Activated CD4-positive, alpha-beta T cell treated with anti-CD3 and anti-CD28 coated beads for 36 hours (primary cell): ENCODE measurements at places on chromosomes 12 and 14. TPM values are rescaled to one million over a fixed set of nuclear protein-coding genes. Genes with fewer than 3 reads are reported as not detected.

The FAM222A gene
- total RNA-seq: 0.53 TPM

The SIX1 gene
- not detected for total RNA-seq

The GRIN2B gene
- total RNA-seq: not detected

The TEX22 gene
- 2.4 TPM for total RNA-seq

The LMNTD1 gene
- total RNA-seq: not detected

DNA sequence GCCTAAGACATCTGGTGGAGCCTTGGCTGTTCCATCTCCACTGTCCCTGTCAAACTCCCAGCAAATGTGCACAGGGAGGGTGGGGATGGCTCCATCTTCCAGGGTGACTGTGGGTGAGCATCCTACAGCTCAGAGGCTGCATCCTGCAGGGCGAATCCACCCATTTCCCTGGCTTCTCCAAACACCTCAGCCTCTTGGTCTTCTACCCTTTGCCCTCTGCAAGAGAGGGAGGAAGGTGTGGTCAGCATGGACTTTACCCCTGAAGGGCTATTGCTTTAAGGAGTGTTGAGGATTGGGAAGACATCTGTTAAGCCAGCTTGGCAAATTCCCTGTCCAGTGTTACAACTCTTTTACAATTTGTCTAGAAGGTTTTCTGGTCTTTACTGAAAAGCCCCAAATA, 23.1 kb upstream of the DGLUCY start:
- H3K27ac ChIP-seq: no peak overlapping the region
- no peak overlapping the region for H3K4me3 ChIP-seq
- H3K4me1 ChIP-seq: peaks cover 14% of the 10 kb centered on the region
- DNase-seq: no peak

GRCh38 chr12:4086481-4086880, 187.1 kb upstream of the CCND2 start:
- peaks cover 12% of the 10 kb centered on the region for H3K4me1 ChIP-seq
- no peak for DNase-seq
- H3K27me3 ChIP-seq: no peaks in the 10 kb centered on the region
- H3K27ac ChIP-seq: no peak overlapping the region

DNA sequence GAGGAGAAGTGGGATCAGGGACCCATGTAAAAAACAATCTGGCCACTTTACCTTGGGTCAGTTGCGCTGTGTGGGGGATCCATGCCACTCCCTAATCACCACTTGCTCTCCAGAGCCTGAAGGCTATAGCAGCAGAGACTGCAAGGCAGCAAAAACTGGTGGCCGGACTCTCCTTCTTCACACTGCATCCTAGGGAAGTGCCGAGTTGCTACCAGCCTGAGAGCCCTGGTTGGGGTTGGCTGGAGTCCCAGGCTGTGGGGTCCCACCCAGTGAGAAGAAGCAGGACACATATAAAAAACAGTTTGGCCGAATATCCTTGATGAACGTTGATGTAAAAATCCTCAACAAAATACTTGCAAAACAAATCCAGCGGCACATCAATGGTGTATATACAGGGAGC, 341.2 kb downstream of the AEBP2 start:
- H3K4me3 ChIP-seq: no peak overlapping the region
- DNase-seq: no peak
- H3K27ac ChIP-seq: no peak overlapping the region

DNA sequence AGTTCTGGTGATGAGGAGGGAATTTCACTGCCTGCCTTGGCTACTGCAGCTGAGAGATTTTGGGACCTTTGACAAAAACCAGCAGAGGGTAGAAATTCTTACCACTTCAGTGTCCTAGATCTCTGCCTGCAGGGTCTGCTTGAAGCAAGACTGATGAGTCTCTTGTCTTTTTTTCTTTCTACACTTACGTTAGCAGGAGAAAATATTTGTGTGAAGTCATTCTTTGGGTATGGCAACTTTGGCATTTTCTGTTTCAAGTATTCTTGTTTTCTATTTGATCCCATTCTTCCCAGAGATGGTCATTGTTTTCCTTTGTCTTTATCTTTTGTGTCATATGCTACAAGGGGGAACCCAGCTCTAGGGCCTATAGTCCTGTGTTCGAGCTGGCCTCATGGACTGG, 65.6 kb upstream of the FERMT2 start:
- no peak overlapping the region for H3K4me3 ChIP-seq
- peaks cover 8% of the 10 kb centered on the region for H3K27me3 ChIP-seq
- no peak for DNase-seq
- no peak overlapping the region for H3K27ac ChIP-seq
- H3K4me1 ChIP-seq: no peaks in the 10 kb centered on the region

DNA sequence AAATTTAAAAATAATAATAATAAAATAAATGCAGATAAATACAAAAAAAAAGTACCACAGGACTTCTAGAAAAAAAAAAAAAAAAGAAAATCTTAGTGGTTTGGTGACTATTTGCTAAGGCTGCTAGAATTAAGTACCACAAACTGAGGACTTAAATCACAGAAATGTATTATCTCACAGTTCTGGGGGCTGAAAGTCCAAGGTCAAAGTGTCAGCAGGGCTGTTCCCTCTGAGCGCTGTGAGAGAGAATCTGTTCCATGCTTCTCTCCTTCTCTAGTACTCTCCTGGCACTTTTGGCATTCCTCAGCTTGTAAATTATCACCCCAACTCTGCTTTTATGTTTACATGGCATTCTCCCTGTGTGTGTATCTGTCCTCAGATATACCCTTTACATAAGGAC, 101.2 kb downstream of the IPO8 start:
- H3K4me3 ChIP-seq: no peak overlapping the region
- H3K4me1 ChIP-seq: no peaks in the 10 kb centered on the region
- DNase-seq: no peak
- no peaks in the 10 kb centered on the region for H3K36me3 ChIP-seq
- H3K27me3 ChIP-seq: no peaks in the 10 kb centered on the region
- H3K27ac ChIP-seq: no peak overlapping the region

DNA sequence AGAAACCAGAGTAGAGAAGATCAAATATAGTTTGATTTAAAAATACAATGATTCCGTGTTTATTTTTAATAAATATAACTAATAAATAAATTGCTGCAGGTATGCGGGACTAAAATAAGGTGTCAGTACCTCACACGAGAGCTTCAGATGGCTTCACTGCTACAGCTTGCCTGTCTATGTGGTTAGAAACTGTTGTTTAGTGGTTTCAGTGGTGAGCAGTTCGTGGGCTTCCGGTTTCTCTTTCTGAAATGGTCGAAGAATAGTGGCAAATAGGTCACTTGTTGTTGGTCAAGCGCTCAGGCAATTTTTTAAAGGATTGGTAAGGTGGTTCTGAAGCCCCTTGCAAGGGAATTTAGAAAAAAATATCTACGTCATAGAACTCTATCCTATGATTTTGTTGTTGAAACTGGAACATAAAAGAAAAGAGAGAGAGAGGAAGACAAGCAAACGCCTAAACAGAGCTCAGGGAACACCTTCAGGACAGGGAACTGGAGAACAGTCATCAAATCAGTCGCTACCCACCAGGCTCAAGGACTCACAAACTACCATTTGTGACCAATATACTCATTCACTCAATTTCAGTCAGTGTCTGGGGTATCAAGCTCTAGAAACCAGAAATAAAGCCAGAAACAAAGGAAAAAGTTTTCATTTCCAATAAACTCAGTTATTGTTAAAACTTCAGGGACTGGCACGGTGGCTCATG, 31.3 kb downstream of the GABARAPL1 start:
- no peak overlapping the region for H3K4me3 ChIP-seq
- peaks cover 15% of the 10 kb centered on the region for H3K27me3 ChIP-seq
- no peak for DNase-seq
- H3K27ac ChIP-seq: no peak overlapping the region

GRCh38 chr12:52400906-52401305, 5.2 kb downstream of the KRT82 start:
- no peak for DNase-seq
- H3K4me1 ChIP-seq: no peaks in the 10 kb centered on the region
- peaks cover 3% of the 10 kb centered on the region for H3K27me3 ChIP-seq
- no peak overlapping the region for H3K4me3 ChIP-seq
- no peak overlapping the region for H3K27ac ChIP-seq

DNA sequence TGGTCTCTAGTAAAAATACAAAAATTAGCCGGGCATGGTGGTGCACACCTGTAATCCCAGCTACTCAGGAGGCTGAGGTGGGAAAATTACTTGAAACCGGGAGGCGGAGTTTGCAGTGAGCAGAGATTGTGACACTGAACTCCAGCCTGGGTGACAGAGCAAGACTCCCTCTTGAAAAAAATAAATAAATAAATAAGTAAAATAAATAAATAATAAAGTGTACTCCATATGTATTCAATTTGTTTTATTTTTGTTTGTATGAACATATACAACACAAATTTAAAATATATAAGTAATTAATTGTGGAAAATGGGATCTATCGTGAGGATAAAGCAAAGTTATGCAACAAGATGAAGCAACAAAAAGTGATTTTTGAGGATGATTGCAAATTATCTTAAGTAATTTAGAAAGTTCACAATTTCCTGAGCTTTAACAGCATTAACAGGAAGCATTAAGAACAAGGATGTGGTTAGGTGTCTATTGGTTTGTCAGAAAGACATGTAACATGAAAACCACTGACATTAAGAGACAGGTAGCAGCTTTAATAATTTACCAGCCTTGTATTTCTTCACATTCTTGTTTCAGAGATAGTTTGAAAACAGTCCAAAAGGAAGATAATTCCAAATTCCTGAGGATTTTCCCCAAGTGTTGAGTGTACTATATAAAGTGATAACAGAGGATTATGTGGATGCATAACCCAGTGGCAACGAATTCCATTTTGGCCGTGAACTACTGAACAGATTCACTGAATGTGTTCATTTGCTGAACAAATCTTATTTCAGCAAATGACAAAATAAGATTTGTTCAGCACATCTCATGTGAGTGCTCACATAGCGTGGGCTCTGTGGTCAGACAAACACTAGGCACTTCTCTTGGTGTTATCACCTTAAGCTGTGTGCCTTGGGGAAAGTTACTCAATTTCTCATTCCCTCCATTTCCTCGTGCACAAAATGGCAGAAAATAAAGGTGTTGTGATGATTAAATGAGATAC, 68.6 kb upstream of the RESF1 start:
- H3K4me3 ChIP-seq: no peak overlapping the region
- H3K27ac ChIP-seq: peak overlapping the region; percentile 78
- peaks cover 62% of the 10 kb centered on the region for H3K36me3 ChIP-seq
- no peak for DNase-seq
- no peaks in the 10 kb centered on the region for H3K27me3 ChIP-seq

DNA sequence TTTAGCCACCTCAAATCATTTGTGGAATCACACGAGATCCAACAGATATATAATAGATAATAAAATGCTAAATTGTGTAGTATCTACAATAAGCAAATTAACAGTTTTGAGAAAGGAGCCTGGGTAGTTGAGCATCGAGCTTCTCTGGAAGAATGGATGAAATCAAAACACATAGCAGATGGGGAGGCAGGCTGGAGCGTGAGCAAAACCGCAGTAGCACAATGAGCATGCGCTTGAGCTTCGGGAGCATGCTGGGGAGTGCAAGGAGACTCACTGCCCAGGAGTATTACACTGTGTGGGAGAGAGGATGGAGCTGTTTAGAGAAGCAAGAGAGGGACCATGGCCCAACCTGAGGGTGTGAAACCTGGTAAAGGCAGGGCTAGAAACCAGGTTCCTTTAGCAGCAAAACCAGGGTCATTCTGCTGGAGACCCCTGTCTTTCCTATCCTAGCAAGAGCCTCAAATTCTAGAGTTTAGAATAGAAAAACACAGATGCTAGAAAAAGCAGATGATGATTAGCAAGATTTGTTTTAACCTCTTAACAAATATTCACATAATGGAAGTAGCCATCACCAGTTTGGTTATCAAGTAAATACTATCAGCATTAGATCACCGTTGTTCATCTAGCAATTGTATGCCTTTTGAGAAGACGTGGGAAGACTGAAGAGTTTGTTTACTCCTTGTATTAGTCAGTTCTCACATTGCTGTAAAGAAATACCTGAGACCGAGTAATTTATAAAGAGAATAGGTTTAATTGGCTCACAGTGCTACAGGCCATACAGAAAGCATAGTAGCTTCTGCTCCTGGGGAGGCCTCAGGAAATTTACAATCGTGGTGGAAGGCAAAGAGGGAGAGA, 484.8 kb downstream of the EGLN3 start:
- no peak overlapping the region for H3K4me3 ChIP-seq
- no peak overlapping the region for H3K27ac ChIP-seq
- no peaks in the 10 kb centered on the region for H3K27me3 ChIP-seq
- DNase-seq: no peak
- H3K4me1 ChIP-seq: no peaks in the 10 kb centered on the region

DNA sequence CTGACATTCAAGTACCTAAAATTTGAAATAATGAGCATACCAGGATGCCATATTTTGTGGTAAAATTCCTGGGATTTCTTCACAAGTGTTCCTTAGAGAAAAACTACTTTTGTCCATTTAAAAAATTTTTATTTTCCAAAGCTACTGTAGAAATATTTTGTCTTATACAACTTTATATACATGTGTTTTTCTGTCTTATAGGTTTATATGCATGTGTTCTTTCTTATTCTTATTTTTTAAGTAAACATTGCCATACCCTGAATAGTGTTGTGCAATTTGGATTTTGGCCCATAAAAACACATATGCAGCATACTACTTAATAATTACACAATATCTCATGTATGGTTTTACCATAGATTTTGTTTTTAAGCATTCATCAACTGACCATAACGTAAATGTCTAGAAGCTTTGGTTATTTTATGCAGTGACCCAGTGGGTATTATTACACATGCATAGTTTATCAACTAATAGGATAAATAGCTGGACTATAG, 1107.4 kb upstream of the SEL1L start:
- H3K4me3 ChIP-seq: no peak overlapping the region
- no peaks in the 10 kb centered on the region for H3K27me3 ChIP-seq
- no peak for DNase-seq
- H3K27ac ChIP-seq: no peak overlapping the region
- H3K36me3 ChIP-seq: no peaks in the 10 kb centered on the region
- no peaks in the 10 kb centered on the region for H3K4me1 ChIP-seq

DNA sequence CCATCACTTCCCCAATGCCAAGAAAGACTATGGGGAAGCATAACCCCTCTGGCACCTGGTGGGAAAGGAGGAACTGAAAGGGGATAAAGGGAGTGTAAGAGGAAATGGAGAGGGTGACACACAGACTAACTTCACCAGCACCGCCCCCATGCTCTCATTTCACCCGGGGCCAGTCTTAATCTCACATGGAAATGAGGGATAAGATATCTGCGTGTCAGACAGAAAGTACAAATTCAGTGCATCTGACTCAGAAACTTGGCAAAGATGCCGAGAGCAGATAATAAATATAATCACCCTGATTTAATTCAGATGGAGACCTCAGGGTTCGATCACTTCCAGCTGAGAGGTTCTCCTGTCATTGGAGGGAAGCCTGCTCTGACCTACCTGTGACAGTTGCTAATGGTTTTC, 191.6 kb downstream of the DUSP6 start:
- H3K27ac ChIP-seq: no peak overlapping the region
- DNase-seq: peak; percentile 75
- no peaks in the 10 kb centered on the region for H3K36me3 ChIP-seq
- no peaks in the 10 kb centered on the region for H3K27me3 ChIP-seq
